ENCODE measurements at places on chromosomes 3 and 15.

- DNase-seq: peak; percentile 58
Observed at GRCh38 chr3:146640955-146641867, 36.1 kb upstream of the PLSCR5 start.

DNA sequence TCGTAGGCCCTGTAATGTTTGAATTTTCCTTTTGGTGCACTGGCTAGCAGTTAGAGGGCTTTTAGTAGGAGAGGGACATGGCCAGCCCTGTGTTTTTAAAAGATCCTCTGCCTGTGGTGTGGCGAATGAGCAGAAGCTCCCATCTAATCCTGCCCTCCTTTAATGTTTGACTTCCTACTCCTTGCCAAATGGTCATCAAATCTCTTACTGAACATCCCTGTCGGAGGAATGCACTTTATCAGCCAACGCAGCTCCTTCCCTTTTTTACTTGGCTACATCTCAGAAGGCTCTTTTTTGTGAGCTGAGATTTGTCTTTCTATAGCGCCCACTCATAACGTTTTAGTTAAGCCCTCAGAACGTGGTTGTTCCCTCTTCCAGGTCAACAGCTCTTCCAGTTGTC is 44.8 kb downstream of the MAP2K5 start:
- no peak for DNase-seq

- no peak for DNase-seq
Observed at GRCh38 chr3:16305111-16305541, 40.1 kb downstream of the OXNAD1 start.

DNA sequence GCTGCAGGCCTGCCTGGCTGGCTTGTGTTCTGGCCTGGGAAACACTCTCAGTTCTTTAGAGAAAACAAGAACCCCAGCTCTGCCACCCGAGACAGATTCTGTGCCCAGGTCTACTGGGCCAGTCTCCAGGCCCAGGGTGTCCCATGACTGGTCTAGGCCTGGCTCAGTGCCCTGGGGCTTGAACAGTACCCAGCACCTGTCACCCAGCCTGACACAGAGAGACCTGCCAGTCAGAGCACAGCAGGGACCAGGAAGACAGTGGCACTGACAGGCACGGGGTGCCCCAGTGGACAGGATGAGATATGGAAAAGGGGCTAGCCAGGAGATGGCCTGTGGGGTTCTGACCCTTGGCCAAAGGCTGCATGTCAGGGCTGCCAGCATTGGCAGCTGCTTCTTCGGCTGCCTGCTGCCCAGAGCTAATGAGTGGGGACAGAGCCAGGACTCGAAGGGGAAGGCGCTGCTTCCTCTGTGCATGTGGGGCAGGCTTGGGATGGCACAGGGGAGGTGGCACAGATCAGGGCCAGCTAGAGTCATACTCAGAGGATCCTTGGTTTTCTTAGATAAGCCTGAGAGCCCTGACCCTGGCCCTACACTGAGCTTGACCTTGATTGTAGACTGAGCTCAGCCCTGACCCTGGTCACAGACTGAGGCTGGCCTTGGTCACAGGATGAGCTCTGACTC is 15.1 kb downstream of the CCDC33 start:
- DNase-seq: no peak

- DNase-seq: no peak
Observed at GRCh38 chr3:77158730-77159581, 119.1 kb downstream of the ROBO2 start.

DNA sequence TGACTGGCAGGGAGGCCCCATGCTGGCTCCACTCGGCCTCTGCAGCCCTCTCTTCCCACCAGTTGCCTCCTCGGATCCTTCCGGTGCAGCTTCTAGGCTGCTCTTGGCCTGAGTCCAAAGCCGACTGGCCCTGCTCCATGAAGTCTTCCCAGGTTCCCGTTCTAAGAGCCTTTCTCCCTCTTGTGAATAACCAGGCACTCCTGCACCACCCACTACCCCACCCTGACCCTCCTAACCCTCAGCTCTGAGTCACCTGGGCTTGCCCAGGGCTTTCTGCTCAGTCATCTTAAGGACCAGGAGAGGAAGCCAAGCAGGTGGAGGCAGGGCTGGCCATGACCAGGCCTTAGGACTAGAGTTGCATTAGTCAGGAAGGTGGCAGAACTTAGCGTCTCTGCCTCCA is 28.1 kb upstream of the CNBP start:
- DNase-seq: peak; percentile 60

DNA sequence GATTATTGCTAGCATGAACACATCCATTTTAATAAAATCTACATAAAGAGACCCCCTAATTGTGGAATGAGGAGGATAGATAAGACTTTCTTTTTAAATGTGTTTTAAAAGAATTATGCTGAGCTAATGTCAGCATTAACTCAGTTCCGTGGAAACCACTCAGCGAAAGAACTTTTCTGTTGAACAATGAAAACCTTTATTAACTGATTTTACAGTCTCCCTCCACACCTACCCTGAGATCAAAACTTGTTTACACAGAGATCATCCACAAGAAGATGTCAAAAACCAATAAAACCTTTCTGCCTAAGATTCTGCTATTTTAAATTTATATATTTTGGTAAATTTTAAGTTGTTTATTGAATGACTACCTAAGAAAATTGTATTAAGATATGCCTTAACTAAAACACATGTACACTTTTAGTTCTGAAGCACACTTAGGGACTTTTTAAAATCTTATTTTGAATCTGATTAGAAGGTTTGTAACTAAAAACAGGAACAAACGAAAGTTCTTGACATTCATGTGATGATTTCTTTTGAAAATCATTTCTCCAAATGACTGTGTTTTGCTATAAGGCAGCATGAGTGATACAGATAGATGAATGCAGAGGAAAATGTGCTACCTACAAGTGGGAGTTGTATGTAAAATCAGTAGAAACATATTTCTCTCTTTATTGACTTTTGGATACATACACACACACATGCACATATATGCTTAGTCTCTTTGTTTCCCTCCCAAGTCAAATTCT is 369.0 kb downstream of the UNC13C start:
- DNase-seq: no peak

- no peak for DNase-seq
Observed at GRCh38 chr15:70068783-70069565, 28.7 kb downstream of the TLE3 start.

DNA sequence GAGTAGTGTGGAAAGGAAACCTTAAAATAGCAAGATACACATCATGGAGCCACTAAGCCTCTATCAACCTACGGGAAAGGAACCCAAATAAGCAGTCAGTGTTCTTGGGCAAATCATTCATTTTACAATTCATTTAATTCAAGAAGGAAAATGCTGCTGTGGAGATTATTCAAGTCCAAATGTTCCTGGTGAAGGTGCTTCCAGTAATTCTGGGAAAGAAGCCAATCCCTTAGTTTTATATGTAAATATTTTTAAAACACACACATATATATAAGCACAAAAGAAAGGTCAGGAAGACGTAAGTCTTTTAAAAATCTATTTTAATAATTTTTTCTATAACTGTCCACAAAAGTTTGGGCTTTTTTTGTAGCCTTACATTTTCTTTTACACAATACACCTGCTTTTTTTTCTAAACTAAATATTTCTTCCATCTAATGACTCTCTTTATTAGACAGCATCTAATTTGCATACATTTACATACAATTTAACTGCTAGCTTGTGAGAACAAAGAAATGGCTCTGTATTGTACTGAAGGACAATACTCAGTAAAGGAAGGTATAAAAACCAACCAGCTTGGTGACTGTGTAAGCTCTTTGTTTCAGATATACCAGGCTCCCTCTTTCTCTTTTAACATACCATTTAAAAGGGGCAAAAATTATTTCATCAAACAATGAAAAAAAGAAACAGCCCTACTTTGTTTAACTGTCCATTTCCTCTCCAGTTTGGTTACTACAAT is 269.5 kb downstream of the ZBTB20 start:
- DNase-seq: no peak

DNA sequence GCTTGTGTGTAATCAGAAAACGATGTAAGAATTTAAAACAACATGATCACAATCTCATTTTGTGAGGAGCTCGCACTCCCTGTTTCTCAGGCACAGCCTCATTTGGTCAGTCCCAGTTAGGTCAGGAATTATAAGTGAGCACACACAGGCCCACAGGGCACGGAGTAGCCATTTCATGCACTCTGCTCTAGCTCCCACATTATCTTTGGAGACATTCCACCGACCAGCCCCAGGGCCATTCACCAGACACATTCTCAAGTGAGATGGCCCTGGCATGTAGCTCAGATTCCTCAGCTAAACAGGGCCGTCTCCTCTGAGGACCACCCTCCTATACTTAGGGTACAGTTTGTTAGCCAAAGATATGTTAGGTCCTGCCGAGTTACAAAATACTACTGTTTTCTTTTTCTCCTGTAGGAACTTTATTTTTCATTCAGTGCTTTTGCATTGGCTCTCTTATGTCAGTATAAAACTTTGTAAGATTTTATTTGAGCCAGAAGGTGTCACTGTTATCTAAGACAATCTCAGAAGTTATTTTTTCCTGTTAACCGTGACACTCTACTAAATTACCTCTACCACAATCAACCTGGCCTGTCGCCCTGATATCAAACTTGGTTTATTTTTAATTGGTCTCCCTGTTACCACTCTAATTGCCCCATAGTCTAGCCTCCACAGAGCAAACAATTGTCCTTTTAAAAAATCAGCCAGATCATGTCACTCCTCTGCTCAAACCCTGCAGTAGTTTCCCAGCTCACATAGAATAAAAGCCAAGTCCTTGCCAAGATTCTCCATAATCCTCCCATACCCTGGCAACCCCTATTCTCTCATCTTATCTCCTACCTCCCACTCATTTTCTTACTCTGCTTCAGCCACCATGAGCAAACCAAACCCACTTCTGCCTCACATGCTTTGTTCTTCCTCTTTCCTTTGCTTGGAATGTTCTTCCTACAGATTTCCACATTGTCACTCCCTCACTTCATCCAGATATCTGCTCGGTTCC is 105.7 kb downstream of the PPP2R3A start:
- DNase-seq: peak; percentile 44

GRCh38 chr3:30614943-30615342 is 8.5 kb downstream of the TGFBR2 start:
- no peak for DNase-seq

GRCh38 chr3:9884555-9885165 is 4.6 kb upstream of the CIDEC start:
- DNase-seq: peak; percentile 92

GRCh38 chr15:75228787-75229186 is 27.1 kb downstream of the C15orf39 start:
- DNase-seq: no peak

GRCh38 chr3:47747558-47747957 is 34.1 kb downstream of the SMARCC1 start:
- no peak for DNase-seq

GRCh38 chr3:71001303-71001830 is 582.2 kb downstream of the FOXP1 start:
- peak; percentile 37 for DNase-seq

DNA sequence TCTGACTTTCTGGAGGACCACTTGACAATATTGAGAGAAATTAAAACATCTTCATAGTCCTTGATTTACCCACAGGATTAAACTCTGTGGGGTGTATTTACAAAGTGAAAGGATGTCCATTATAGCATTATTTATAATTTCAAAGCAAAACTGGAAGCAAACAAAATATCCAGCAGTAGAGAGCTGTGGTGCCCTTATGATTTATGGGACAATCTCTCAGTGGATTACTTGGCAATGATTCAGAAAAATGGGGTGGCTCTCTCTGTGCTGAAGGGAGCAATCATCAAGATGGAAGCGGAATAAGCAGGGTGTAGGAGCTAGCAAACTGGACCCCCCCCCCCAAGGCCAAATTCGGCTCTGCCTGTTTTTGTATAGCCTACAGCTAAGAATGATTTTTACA is 9.0 kb downstream of the PPCDC start:
- DNase-seq: no peak

DNA sequence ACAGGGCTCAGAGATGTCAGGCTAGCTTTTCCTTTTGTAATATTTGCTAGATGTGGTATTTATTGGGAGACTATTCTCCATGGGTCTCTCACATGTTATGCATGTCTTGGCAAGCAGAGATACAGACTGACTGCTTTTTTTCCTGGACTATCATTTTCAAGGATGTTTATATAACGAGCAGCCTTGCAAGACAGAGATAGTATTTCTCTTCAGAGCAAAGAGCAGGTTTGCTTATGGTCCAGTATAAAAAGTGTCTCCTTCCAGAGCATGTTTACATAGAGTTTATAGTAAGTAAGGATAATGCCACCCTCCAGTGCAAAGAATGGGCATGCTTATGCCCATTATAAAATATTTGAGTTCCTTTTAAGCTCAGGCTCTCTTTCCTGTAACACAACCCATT is 24.6 kb downstream of the GTF2E1 start:
- peak; percentile 3 for DNase-seq

DNA sequence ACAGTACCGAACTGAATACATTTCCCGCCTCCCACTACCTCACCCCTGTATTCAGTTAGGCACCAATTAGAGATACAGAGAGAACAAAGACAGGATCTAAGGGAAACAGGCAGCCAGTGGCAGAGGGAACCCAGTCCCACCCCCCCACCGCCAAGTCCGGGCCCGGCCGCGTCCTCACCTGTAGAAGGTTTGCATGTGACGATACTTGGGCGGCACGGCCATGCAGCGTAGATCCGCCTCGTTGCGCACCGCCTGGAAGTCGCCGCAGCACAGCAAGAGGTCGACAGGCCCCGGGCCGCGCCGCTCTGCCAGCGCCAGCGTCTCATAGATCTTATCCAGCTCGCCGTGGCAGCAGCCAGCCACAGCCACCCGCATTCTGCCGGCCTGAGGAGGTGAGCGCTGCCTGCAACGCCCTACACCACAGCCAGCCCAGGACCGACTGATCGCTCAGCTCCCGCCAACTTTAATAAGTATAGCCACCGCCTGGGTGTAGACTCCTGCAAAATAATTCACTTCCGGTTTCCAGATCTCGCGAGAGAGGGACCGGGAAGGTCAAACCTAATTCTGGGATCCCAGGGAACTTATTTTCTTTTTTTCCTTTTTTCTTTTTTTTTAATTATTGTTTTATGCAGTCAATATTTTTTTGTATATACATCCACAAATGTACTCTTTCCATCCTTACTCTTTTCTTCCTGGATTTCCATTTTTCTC is at the start of gene DBR1:
TSS of gene DBR1 (minus strand) at position 501 of the 711 bp plus-strand sequence. CDS start at position 375, 126 bp downstream.
- DNase-seq: peak; percentile 89

GRCh38 chr15:95442107-95442719 is 888.3 kb upstream of the NR2F2 start:
- DNase-seq: no peak

DNA sequence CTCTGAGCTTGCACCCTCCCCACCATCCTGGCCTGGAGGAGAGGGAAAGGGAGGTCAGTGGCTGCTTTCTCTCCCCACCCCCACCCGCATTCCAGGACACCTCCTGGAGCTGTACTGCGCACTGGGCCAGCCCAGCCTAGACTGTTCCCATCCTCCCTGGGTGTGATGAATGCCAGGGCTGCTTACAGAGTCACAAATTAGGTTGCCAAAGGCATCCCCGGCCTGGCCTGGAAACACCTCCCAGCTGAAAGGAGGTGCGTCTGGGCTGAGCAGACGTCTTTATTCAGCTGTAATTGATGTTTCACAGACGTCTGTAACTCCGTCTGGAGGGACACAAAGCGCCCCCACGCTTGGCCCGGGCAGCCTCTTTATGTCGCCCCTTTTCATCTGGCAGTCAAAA is 47.6 kb downstream of the RHCG start:
- no peak for DNase-seq

Measured in fibroblast of skin of back (primary cell).